ENCODE measurements at places on chromosomes 6 and 20.
A peak's percentile ranks its signal among the peaks of the same experiment; 100 is the strongest.

DNA sequence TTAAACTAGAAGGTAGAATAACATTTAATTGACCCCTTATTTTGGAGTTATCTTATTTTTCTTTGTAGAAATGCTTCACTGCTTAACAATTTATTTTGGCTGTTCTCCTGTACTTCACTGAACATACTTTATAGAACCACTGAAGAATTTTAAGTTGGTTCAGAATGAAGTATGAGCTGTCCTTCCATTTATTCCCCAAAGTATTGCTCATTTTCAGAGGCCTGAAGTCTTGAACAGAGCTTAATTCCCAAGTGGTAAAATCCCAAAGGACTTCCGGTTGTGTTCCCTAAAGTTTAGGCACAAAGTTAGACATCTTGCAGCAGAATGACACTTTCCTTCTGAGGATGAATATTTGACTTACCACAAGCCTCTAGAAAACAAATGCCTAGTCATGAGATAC, 233.3 kb downstream of the TINAG start:
- DNase-seq = no peak

GRCh38 chr6:157094038-157094437, 229.3 kb downstream of the TMEM242 start:
- no peak for DNase-seq

DNA sequence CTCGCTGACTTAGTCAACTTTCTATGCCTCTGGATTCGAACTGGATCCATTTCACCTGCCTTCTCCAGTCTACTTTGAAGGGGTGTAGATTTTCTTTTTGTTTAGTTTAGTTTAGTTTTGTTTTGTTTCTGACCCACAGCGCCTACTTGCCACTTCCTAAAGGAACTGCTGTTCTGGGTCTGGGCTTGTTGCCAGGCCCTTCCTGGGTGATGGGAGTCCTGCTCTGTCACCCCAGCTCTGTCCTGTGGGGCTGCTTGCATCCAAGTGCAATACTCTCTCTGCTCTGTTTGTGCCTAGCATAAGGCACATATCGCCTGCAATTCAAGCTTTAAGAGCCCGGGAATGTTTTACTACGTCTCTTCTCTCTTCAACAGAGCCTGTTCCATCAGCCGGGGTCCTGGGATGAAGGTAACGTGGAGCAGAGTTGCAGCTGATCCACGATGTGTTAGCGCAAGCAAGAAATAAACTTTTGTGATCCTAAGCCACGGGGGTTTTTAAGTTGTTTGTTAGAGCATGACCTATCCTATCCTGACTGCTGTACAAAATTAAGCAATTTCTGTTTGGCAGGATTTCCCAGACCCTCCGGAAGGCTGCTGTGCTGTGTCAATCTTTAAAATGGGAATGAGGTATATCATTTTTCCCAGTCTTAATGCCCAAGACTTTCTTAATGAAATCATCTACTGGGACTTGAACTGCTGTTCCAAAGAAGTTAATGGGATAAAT, 30.9 kb upstream of the TAGAP start:
- no peak for DNase-seq

- DNase-seq = no peak
Observed at GRCh38 chr6:27290065-27290849, 21.8 kb downstream of the POM121L2 start.

GRCh38 chr20:23153696-23154341, 67.7 kb upstream of the CD93 start:
- no peak for DNase-seq

DNA sequence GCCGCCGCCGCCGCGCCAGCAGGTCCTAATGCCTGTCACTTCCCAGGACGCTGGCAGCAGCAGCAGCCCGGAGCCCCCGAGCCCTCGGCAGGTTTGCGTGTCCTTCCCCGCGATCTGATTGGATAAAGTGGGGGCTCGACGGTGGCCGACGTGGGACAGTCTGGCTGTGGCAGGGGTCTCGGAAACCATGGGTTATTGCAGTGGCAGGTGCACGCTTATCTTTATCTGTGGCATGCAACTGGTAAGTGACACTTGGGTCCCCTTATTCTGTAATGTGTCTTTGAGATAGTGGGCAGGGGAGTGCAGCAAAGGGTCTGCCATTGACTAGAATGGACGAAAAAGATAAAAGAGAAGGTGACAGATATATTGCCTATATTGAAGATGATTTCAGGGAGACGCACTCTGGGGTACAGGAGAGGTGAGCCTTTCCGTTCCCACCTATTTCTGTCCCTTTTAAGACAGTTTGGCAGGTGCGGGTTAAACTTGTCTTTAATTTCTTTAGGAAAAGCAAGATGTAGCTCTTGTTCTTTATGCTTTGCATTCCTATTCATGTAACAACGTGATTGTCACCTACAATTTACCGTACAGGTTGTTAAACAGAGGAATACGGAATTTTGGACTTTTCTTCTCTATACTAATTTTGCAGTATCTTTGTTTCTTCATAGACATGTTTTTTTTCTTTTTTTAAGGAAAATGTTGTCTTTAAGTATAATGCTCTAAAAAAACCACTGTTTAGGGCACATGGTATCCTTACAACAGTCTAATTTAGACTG, 535 bp downstream of the NKAIN2 start:
- no peak for DNase-seq

GRCh38 chr20:25606094-25606695, 17.6 kb downstream of the NANP start:
- DNase-seq = no peak

GRCh38 chr20:11467436-11467835, 450.3 kb upstream of the BTBD3 start:
- no peak for DNase-seq

DNA sequence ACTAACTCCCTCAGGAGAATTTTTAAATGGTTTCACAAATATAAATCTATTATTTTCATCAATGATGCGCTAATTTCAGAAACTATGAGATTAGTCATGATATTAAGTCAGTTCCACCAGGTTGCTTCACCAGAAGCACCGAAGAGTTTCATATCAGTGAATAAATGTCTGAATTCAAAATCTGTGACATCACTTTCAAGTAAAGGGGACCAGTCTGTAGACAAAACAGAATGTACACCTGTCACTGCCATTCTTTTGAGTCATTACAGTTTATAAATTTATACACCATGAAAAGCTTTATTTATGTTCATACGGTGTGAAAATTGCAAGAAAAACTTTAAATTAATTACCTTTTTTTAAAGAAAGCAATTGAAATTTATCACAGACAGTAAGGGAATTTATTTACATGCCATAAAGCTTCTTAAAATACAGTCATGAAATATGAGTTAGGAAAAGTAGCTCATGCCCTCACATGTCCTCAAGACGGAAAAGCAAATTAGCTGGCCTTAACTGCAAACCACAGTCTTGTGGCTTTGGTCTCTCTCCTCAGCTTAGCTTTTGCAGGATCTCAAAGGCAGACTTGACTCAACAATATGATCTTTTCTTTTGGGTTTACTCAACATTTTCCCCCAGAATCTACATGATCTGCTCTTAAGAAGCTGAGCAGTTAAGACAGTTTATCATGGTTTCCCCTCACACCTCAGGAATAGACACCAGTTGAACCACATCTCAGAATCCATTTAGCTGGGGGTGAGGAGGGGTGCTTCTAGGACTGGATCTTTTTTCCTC, 177.7 kb upstream of the MCHR2 start:
- no peak for DNase-seq

DNA sequence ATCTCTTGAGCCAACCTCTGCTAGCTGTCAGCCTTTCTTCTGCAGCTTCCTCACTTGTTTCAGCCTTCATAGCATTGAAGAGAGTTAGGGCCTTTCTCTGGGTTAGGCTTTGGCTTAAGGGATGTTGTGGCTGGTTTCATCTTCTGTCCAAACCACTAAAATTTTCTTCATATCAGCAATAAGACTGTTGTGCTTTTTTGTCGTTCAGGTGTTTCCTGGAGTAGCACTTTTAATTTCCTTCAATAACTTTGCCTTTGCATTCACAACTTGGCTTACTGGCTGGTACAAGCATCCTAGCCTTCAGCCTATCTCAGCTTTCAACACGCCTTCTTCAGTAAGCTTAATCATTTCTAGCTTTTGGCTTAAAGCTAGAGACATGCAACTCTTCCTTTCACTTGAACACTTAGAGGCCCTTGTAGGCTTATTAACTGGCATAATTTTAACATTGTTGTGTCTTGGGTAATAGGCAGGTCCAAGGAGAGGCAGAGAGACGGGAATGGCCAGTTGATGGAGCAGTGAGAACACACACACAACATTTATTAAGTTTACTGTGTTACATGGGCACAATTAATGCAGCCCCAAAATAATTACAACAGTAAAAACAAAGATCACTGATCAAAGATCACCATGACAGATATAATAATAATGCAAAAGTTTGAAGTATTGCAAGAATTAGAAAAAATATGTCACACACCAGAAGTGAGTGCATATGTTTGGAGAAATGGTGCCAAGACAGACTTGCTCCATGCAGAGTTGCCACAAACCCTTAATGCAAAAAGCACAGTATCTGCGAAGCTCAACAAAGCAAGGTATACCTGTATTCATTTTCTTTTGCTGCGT, 98.6 kb downstream of the HIVEP1 start:
- no peak for DNase-seq

DNA sequence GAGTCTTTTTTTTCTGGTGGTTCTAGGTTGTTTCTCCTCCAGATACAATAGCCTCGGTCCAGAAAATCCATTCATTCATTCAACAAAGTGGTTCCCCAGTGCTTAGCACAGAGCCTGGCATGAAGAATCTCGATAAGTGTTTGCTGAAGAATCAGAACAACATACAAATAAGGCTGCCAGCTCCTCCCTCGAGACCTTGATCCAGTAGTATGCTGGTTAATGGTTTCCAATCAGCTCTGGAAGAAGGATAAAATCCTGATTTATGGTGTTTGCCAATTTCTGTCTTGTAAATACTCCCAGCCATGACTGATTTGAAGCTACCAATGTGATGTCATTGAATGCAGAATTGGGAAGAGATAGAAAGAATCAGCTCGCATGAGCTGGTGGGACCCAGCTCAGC, 3.3 kb downstream of the HSPA12B start:
- DNase-seq = no peak

DNA sequence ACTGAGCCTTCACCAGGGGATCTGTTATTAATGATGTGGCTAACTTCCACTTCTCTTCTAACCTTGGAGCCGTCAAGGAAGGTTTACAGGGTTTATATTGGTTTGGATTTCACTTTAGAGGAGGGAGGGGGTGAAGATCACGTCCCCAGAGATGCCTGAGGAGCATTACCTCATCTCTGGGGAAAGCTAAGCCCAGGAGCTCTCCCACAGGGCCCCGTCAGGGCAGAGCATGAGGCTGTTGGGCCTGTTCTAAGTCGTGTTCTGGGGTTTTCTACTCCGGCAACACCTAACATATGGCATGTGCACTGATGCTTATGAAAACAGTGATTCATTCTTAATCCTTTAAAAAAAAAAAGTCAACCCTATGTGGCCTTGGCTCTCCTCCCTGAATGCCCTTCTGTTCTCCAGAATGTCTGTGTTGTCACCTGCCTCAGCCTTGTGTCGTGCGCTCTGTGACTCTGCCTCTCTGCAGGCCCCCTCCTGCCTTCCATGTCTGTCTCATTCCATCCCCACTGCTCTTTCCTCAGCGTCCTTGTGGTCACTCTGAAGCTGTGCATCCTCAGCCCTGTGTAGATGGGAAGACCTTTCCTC, 97.4 kb upstream of the JARID2 start:
- no peak for DNase-seq

- DNase-seq = no peak
Observed at GRCh38 chr6:15349379-15349778, 103.5 kb downstream of the JARID2 start.

GRCh38 chr6:107114926-107115694, at the start of gene BEND3:
BEND3 (minus strand) TSS chr6:107115515; CDS start chr6:107099285, 16,230 bp downstream.
- peak; percentile 63 for DNase-seq

DNA sequence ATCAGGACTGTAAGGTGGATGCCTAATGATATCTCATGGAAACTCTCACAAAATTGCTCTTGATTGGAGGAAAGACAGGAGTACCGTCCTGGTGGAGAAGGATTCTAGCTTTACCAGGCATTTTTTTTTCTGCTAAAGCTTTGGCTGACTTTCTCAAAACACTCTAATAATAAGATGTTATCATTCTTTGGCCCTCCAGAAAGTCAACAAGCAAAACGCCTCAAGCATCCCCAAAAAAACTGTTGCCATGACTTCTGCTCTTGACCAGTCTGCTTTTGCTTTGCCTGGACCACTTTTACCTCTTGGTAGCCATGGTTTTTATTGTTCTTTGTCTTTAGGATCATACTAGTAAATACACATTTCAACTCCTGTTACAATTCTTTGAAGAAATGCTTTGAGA, 55.5 kb upstream of the RUNX2 start:
- no peak for DNase-seq

- DNase-seq = no peak
Observed at GRCh38 chr6:43020847-43021246, 576 bp upstream of the RRP36 start.

DNA sequence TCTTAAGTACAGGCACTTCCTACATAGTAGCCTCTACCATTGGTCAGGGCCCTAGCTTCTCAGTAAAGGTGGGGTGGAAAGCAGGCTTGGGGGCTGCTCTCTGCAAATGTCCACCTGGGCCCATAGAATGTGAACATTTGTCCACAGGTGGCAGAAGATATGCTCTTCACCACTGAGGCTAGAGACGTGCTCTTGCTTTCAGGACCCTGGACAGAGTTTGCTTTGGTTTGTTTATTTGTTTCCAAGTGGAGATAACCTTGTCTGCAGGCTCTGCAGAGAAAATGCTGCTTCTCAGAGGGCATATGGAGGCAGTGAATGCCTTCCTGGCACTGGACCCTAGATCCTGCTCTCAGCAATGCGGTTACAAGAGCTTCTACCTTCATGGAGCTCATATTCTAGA, 129.0 kb downstream of the F13A1 start:
- no peak for DNase-seq

DNA sequence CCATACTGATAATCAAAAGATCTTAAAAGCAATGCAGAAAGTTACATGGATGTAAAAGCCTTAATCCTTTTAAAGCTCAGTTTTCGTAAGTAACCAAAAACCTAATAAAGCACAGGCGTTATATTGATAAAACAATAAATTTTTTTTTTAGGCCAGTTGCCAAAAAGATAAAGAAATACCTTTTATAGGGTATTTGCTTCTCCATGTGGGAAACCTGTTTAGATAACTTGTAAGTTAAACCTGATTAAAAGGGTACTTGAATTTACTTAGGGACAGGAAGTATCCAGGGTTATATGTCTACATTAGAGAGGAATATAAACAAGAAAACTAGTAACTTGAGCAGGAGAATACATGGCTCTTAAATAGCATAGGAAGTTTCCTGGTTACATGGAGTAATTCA, 21.1 kb downstream of the FBXO9 start:
- DNase-seq = no peak

GRCh38 chr6:27091661-27092315, 155.7 kb upstream of the PRSS16 start:
- no peak for DNase-seq

All from activated T-cell treated with anti-CD3 and anti-CD28 coated beads, Interleukin-2, amount 50 U/mL, for 1 hour (primary cell).